Left forelimb (tissue), 1 donor: ENCODE measurements at places on chromosomes 7 and 10.

GRCh38 chr10:23139677-23140076, 44.3 kb downstream of the MSRB2 start:
- DNase-seq: no peak

- no peak for DNase-seq
Observed at GRCh38 chr7:21972397-21972784, 26.7 kb upstream of the CDCA7L start.

DNA sequence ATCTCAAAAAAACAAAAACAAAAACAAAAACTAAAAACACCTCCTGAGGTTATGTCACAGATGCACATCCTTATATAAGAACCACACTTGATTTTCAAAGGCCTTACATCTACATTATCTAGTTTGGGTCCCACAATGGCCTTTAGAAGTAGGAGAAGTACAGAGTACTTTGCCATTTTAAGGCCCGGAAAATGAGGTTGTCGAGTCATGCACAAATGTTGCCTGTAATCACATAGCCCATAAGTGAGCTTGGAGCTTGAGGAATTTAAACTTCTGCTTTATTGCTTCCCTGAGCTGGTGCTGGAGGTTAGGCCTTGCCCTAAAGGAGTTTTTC, 9.7 kb upstream of the MKRN1 start:
- no peak for DNase-seq

DNA sequence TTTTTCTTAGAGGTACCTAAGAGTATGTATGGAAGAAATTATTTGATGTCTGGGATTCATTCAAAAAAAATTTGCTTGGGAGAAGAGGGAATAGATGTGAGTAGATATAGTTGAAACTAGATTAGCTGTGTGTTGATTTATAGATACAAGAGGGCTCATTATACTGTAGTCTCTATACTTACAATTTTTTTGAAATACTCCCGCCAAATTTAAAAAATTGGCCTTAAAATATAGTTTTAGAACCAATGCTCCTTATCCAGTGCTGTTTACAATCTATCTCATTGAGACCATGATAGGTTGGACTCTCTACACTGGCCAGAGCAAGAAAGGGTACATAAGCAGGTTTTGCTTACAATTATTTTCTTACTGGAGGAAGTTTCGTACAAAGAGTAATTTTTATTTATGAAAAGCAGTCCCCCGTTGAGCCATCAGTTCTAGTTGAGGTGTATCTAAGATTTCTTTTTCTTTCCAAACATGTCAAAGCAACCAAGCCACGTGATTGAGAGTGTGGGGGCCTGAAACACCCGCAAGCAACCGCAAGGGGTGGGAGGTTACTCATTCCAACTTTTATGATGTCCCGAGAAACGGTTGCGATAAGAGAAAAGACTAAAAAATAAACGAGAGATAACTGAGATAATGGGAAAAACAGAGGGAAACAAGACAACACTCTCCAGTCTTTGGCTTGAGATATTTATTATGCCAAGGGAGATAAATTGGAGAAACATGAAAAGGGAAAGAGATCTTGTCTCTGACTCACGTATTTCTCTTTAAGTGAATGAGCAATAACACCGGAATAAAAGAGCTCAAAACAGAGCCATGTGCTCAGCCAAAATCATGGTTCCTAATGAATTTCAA, 729.2 kb downstream of the LRMDA start:
- no peak for DNase-seq

GRCh38 chr10:22310928-22311327, 5.3 kb upstream of the COMMD3 start:
- DNase-seq: no peak

DNA sequence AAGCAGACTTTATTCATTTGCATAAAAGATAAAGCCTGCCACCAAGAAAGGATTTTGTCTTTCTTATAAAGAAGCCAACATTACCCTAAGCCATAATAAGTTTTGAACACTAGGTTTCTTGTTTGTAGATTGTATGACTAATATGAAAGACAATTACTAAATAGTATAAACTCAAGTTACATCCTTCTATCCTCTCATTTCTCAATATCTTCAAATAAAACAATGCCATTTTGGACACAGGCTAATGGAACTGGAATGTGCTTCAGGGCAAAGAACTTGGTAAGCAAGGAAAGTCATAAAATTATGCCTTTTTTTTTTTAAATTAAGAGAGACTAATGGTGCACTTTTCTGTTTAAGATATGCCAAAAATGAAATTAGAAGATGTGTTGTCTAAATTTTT, 137.7 kb downstream of the DKK1 start:
- DNase-seq: no peak

DNA sequence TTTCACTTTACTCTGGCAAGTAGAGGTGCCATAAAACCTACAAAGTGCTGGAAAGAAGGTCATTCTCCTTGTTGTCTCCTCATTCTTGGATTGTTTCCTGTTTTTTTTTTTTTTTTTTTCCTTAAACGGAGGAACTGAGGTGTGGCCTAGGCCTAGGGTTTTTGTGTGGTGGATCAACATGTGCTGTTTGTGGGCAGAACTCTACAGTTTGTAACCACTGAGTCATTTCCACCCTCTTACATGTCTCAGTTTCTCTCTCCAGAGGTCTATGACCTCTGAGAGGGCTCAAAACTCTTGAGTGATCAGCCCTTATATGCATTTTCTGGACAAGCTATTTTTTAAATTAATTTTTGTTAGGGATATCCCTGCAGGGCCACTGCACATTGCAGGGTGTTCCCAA, 296.0 kb downstream of the PPP1R3A start:
- DNase-seq: no peak

DNA sequence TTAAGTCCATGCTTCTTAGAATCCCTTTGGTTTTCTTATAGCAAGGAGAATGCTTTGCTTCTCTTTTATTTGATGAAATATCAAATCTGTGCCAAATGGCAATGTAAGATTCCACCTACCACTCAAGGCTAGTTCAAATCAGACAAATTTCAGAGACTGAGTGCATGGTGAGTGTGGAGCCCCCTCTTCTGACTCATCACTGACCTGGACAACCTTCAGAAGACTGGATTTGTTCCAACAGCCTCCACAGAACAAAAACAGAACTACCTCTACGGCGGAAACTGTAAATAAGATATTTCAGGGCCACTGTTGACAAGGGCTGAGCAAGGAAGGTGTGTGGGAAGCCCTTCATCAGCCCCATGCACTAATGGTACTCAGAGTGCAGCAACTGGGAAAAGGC, 21.1 kb downstream of the NCAPG2 start:
- DNase-seq: no peak

- no peak for DNase-seq
Observed at GRCh38 chr10:79220307-79220706, 127.0 kb upstream of the PPIF start.

GRCh38 chr7:2116989-2117591, 115.7 kb downstream of the MAD1L1 start:
- no peak for DNase-seq

GRCh38 chr10:74824900-74825370, 1.5 kb upstream of the KAT6B start:
- peak; percentile 74 for DNase-seq

DNA sequence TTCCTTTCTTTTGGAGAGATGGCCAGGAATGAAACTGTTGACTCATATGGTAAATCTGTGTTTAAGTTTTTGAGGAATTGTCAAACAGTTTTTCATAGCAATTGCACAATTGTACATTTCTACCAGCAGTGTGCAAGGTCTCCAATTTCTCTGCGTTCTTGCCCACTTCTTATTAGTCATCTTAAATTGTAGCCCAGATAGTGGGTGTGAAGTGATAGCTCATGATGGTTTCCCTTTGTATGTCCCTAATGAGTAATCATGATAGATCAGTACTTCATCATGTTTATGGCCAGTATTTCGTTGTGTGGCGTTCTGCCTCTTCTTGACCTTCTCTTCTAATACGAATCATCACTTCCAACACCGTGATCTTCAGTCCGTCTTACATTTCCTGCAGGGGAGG, 136.3 kb downstream of the DOCK1 start:
- DNase-seq: no peak

GRCh38 chr10:34134602-34135001, 680.5 kb downstream of the PARD3 start:
- no peak for DNase-seq

DNA sequence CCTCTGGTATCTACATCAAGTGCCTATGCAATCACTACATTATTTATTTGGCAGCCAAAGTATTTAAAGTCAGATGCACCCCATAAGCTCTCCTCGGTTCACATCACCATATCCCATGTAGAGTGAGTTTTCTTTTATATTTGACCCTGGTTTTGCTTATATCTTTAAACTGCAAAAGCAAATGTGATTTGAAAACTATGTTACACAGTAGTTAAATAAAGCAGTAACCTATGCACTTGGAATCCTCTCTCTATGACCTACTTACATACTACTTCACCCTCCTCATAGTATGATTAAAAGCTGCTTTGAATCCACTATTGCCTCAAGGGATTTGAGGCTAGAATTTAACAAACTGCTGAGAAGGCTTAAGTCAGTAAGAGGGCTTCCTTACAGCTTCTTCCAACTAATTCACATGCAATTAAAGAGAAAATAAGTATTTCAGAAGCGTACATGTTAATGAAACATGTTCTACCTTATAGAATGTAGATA, 2.2 kb upstream of the CELF2 start:
- DNase-seq: no peak

GRCh38 chr7:149723795-149724495, 49.4 kb downstream of the ZNF467 start:
- DNase-seq: no peak

DNA sequence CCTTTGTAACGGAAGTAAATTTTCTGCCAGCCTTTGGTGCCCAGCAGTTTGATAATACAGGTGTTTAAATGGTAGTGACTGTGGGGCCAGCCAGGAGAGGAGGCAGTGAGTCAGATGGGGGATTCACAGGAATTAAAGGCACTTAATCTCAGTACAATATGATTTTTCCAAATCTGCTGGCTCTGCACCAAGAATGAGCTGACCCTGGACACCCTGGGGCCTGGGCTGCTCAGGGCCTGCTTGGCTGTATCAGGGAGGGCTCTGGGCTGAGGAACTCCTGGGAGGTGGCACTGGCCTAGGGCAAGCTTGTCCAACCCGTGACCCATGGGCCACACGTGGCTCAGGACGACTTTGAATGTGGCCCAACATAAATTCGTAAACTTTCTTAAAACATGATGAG, 104.1 kb downstream of the ZMIZ1 start:
- no peak for DNase-seq

- no peak for DNase-seq
Observed at GRCh38 chr10:118983263-118983662, 46.3 kb upstream of the NANOS1 start.

- no peak for DNase-seq
Observed at GRCh38 chr10:22433875-22434274, 88.6 kb downstream of the SPAG6 start.

DNA sequence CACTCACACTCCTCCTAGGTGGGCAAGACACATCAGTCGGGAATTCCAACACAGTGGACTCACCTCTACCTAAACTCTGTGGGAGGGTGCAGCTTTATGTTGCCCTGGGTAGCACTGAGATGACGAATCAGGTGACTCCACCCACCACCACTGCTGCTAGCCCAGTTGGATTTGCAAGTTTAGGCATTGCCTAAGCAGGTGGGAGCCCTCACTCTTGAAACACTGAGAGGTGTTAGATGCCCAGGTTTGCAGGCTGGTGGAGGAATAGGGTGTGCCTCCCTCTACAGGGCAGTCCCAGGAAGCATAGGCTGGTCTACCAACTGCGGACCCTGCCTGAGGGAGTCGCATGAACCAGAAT, 708.9 kb downstream of the POM121L12 start:
- DNase-seq: no peak

GRCh38 chr7:98303906-98304305, 22.4 kb downstream of the BRI3 start:
- no peak for DNase-seq

DNA sequence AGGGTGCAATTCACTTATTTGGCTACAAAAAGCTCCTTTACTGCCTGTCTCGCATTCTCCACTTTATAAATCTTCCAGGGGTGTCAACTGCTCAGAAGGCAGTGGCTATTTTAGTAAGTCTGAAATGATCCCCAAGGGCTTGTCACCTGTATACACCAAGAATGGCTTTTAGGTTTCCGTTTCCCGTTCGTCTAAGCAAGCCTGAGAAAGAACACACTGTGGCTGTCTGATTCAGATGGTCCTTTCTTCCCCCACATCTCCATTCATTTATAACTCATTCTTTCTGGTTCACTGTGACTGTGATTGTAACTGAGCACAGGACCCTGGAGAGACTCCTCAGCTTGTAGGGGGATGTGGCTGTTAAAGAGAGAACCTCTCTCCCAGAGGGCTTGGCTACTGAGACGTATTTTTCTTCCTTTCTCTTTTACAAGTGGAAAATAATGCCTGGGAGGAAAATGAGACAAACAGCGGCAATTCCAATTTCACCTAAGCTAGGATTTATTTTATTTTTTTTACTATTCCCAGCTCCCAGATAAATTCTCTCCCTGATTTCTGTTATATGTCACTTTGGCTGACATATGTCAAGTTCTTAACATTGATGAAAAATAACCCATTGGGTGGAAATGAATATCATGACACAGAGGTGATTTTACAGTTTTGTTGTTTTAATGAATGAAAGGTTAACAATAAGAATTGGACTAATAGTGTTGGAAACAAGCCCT, 129.3 kb downstream of the FAM107B start:
- DNase-seq: no peak

- DNase-seq: peak; percentile 53
Observed at GRCh38 chr10:98252464-98252863, 15.5 kb downstream of the LOXL4 start.

- no peak for DNase-seq
Observed at GRCh38 chr10:27819781-27820531, 74.3 kb upstream of the MKX start.

DNA sequence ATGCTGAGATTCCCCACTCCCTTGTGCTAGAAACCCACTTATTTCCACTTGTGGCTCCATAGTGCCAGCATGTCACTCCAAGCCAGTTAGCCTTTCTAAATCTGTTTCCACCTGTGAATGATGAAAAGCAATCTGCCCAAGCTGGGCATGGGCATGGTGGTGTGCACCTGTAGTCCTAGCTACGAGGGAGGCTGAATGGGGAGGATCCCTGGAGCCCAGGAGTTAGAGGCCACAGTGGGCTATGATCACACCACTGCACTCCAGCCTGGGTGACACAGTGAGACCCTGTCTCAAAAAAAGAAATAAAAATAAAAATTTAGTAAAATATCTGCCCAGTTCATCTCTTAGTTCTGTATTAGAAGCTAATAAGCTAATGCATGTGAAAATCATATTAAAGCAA, 5.0 kb upstream of the PTF1A start:
- no peak for DNase-seq

GRCh38 chr7:34225193-34225592, 319.9 kb downstream of the BMPER start:
- no peak for DNase-seq

DNA sequence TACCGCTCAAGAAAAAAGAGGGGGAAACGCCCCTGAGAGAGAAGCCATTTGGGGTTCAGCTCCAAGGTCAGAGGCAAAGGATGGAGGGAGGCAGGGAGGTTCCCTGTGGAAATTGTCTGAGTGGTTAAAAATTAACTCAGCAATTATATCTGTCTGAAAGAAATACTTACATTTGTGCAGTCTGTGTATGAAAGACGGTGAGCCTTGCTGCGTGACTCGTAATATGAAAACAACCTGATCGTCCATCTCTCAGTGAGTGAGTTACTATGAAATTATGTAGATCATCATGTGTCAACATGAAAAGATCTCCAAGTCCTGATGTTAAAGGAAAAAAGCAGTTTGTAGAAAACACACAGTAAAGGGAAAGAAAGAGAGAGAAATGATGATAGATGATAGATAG, 67.2 kb upstream of the FAM204A start:
- no peak for DNase-seq

- DNase-seq: no peak
Observed at GRCh38 chr7:150848111-150848510, 4.2 kb upstream of the AOC1 start.
